Effector memory CD8-positive, alpha-beta T cell (primary cell): ENCODE measurements at places on chromosomes 12 and 14.

- no peak for DNase-seq
These were observed 109.3 kb downstream of the ITPR2 start for GRCh38 chr12:26723379-26724308.

DNA sequence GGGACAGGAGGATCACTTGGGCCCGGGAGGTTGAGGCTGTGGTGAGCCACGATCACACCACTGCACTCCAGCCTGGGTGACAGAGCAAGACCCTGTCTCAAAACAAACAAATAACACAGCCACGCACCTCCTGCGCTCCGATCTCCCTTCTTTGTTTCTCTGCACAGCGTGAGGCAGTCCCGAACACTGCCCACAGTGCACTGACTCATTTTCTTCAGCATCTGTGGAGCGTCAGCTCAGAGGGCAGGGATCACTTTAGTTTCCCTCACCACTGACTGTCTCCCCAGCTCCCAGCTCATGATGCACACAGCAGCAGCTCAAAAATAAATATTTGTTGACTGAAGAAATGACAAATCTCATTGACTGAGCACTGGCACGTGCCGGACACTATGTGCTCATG is 883 bp upstream of the MYL2 start:
- DNase-seq: no peak

GRCh38 chr14:61444215-61444768 is 122.9 kb downstream of the PRKCH start:
- peak; percentile 52 for DNase-seq

GRCh38 chr12:19547271-19547671 is 108.0 kb downstream of the AEBP2 start:
- DNase-seq: no peak

DNA sequence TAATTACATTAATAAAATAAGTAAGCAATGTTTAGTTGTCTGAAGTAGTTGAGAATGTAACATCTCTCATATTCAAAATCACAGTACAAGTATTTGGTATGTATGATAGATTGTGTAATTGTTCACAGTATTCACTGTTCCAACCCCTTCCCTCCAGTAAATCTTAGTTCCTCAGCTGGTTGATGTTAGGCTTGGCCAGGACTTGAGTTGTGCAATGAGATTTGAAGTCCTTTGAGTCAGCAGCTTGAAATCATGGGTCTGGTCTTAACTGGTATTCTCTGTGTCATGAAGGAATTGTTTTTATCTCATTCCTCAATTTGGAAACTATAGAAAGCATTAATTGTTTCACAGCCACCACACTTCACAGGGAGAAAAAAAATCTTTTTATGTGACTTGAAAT is 477.1 kb downstream of the FSCB start:
- no peak for DNase-seq

- no peak for DNase-seq
These were observed 333.5 kb downstream of the NAV3 start for GRCh38 chr12:78164154-78164553.

GRCh38 chr14:22202313-22202712 is 386.7 kb downstream of the DAD1 start:
- DNase-seq: no peak

- DNase-seq: no peak
These were observed 14.0 kb upstream of the NRXN3 start for GRCh38 chr14:78156196-78156595.

DNA sequence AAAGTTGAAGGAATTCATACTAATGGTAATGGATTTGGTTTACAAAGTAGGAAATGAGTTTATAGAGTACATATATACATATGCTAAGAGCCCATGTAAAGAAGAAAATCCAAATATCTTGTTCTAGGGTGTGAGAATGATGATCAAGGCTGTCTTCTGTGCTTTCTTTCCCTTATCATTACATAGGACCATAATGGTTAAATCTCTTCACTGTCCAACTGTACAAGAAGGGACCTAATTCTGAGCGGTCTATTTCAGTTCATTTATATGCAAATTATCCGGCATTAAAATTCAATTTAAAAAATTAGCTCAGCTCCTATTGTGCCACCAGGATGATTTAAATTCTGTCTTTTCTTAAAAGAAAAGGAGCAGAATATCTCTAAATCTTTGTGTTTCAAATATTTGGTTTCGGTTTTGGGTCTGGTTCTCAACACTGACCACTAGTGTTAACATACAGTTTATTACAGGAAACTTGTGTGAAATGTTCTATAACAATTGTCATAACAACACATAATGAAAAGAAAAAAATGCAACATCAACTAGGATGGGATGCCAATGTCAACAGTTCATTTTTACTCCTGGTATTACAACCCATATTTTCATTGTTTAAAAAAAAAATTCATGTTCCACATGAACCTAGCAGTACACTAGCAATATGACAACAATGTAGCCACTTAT is 16.8 kb downstream of the OR4K1 start:
- no peak for DNase-seq

DNA sequence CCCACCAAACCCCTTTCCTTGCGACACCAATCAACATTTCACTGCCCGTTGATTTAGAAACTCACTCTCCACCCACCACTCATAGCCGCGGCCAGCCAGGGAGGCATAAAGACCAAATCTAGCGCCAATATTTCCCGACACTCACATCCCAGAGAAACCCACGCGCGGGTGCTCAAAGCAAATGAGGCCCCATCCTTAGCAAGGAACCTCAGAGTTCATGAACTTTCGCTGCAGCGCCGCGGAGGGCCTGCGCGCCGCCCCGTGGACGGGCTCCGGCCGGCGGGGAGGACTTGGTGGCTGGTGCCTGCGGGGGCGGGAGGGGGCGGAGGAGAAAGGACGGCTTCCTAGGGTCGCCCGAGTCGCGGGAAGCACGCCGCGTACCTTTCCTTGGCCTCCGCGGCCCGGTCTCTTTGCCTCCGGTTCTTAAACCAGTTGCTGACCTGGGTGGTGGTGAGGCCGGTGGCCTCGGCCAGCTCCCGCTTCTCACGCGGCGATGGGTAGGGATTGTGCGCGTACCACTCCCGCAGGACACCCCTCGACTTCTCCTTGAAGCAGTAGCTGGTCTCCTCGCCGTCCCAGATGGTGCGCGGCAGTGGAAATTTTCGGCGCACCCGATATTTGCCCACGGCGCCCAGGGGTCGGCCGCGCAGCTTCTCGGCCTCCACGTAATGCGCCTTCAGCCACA is 886 bp downstream of the SIX1 start:
- DNase-seq: no peak

DNA sequence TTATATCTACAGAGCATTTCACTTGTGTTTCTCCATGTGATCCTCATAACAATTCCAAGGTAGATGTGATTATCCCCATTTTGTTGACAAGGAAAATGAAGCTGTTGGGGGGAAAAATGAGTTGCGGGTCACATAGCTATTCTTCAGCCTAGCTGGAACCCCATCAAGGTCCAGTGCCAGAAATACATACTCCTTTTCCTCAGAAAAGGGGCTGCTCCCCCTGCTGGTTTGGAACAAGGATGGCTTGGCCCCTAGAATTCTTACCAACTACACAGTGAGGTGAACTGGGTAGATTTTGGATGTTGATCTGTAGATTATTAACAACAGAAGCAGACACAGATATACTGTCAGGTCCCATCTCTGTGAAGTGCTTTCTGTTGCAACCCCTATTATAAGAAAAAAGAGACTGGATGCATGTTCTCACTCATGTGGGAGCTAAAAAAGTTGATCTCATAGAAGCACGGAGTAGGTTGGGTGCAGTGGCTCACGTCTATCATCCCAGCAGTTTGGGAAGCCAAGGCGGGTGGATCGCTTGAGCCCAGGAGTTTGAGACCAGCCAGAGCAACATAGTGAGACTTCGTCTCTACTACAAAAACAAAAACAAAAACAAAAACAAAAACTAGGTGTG is 8.9 kb downstream of the IKZF4 start:
- peak; percentile 22 for DNase-seq

DNA sequence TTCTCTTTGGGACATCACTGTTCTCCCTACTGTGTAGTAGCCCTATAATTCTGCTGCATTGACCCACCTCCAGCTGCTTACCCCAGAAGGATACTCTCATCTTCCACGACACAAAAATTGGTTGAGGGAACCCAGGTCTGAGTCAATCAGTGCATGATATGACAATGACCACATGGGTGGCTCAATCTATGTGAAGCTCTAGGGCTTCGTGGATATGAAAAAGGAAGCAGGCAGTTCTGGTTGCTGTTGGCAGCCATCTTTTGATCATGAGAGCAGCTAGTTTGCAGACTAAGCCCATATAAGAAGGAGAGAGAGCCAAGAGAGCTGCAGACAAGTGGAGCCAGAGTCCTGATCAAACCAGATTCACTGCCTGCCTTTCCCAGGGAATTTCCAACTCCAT is 57.9 kb downstream of the AVPR1A start:
- DNase-seq: no peak

- DNase-seq: peak; percentile 87
These were observed 1.5 kb upstream of the DIABLO start for GRCh38 chr12:122227341-122227740.

GRCh38 chr12:6902448-6902847 is 2.2 kb upstream of the LRRC23 start:
- DNase-seq: no peak

- no peak for DNase-seq
These were observed 20.6 kb upstream of the ITGA5 start for GRCh38 chr12:54439521-54440255.

DNA sequence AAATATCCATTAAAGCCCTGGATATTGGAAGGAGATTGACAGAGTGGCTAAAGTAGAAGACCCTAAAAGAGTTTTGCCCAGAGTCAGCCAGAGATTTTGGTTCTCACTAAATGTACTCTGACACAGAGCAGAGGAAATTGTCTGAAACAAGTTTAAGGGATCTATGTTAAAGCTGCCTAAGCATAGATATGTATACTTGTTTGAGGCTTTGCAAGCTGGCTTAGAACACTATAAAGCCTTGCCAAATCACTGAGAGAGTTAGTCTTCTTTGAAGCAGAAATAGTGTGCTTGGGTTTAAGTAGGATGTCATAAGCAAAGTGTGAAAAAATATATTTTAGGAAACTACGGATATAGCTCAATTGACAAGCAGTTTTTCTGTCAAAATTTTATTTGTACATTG is 653.5 kb downstream of the FSCB start:
- no peak for DNase-seq

DNA sequence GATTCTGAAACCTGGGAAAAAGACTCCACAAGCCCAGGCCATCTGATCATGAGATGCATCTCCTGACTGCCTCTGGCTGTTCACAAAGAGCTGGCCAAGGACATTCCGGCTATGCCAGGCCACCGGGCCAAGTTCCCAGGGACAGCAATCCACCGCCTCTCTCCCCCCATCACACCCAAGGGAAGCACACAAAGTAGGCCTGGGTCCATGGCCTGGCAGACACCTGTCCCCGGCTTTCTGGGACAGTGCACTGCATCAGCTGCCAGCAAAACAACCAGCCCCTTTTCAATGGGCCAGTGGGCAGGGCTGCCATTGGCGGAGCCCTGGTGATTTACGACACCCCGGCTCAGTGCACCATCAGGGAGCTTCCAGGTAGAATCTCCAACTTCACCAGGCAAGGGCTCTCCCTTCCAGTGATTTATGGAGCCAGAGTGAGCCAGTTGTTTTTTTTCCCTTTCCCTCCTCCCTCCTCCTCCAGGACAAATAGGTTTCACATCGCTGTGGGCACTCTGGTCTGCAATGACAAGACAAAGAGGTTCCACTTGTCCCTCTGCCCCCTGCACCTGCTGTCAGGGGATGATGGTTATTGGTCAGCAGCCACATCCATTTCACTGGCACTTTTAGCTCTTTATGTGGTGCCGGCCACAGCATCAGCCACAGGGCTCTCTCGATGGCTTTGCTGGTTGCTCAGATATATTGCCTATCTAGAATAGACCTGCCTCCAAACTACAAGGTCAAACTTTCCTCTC is 149.6 kb downstream of the SLC38A6 start:
- no peak for DNase-seq

GRCh38 chr14:25150401-25150800 is 100.5 kb upstream of the STXBP6 start:
- no peak for DNase-seq

DNA sequence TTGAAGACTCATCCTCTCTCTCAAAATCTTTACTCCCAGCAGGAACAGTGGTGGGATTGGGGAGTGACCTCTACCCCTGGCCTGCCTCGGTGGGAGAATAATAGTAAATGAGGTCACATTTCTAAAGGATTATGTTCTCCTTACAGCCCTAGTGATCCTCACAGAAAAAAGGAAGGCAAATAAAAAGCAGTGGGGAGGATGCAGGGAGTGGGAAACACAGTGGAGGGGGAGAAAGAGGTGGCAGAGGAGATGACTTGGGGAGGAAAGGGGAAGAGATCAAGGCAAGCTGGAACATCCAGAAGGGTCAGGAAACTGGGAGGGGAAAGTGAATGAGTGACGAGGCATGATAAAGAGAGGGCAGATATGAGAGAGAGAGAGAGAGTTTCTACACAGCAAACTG is 8.3 kb upstream of the SYNDIG1L start:
- no peak for DNase-seq

DNA sequence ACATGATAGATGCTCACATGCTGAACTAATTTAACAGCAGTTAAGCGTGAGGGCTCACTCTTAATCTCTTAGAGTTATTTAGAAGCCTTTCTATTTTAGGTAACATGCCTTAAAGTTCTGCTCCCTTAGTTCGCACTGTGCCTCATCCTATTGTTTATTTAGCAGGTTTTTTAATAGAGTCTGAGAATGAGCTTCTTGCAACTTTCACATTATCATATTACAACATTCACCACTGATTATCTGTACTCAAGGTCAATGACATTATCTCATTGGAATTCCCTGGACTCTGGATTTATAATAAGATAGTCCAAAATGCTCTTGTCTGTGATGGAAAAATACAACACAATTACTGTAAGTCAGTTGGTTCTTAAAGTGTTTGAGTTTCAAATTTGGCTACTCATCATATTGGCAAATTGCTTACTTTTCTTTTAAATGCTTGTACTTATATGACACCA is 183.6 kb upstream of the SLC38A2 start:
- DNase-seq: no peak

GRCh38 chr12:27936196-27936595 is 36.3 kb downstream of the PTHLH start:
- no peak for DNase-seq
